ENCODE measurements at places on chromosomes 2 and 18.
A peak's percentile ranks its signal among the peaks of the same experiment; 100 is the strongest.

DNA sequence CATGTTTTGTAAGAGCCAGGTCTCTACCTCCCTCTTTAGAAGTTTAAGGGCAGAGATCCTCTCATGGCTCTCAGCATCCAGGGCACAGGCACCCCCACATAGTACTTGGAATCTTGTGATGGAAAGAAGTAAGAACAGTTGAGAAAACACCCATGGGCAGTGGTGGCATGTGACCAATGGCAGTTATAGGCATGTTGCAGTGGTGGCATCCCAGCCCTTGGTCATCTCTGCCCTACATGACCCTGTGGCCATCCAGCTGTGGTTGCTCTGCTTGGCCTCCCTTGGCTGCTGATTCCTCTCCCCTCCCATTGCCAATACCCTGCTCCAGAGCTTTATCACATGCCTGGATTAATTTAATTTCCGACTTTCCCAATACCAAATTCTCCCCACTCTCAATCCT lies 13.3 kb upstream of the MSH2 start:
- no peak for DNase-seq

GRCh38 chr2:222859786-222860612 lies 837 bp upstream of the ACSL3 start:
- peak; percentile 62 for DNase-seq

DNA sequence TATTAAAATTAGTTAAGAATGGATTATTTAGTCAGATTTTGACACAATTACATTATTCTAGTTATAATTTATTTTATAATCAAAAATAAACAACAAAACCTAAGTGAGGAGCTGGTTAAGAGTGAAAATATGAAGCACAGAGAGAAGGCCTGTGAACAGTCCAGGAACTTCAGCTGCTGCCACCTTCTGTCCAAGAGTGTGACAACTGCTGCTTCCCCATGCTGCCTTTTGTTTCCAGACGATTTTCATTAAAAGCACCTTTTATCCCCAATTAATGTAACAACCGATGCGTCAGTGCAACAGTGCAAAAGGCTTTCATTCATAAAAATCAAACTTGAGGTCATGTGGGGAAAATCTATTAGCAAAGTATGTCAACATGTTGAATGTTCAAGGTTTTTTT lies 363.6 kb downstream of the CTNNA2 start:
- no peak for DNase-seq

GRCh38 chr2:172113617-172114016 lies 10.9 kb upstream of the DLX2 start:
- no peak for DNase-seq

DNA sequence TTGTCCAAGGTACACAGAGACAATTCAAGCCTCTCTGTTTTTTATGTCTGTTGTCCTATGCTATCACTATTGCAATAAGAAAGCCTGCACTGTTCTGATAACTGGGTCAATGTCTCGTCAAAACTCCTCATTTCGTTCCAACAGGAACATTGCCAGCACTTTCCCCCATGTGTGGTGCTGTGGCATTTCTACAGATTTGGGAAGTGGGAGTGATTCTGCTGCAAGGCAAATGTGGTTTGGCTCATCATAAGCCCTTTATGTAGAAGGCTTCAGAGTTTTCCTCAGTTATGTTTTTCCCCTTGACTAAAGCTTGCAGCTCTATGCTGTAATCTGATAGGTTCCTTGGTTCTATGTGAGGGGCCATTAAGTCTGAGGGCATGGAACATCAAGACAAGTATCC lies 324.1 kb upstream of the TCF4 start:
- no peak for DNase-seq

- no peak for DNase-seq
These were observed 111.3 kb upstream of the CREB1 start for GRCh38 chr2:207418419-207418818.

DNA sequence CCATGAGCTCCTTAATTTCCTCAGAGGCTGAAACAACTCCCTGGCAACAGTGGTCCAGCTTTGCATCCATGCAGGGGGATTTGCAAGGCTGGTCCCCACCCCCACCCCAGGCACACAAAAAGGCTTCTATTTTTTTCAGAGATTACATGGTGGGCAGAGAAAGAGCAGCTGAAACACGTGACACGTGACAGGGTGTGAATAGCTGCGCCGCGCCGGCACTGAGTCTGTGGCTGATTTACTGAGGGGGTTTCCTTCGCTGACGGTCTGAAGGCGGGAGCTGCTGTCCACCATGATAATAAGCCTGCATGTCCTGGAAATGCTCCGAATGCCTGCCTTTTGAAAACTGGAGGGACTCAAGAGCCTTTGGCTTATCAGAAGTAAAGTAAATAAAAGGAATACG lies 50.7 kb upstream of the APCDD1 start:
- no peak for DNase-seq

DNA sequence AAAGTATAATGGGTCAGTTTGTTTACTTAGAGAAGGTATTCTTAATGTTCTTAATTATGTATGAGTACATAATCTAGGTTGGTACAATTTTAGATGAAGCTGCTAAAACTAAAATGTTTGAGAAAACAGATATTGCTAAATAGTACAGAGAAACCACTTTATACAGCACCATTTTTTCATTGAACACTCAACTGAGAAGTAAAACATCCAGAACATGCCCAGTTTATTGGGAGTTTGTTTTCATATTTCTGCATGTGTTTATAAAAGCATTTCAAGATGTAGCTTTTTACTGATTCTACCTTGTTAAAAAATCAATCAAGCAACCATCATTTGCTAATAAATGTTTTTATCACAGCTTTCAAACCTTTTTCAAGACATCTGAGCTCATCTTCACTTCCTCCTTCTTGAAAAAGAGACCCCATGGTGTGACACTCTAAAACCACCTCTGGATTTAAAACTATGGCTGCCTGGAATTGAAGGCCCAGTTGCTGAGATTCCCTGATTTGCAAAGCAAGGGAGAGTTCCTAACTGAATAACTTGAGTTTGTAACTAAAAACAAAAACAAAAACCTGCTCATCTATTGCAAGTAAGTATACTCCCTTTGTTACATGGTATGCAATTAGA lies 585.9 kb downstream of the ZEB2 start:
- DNase-seq: no peak

DNA sequence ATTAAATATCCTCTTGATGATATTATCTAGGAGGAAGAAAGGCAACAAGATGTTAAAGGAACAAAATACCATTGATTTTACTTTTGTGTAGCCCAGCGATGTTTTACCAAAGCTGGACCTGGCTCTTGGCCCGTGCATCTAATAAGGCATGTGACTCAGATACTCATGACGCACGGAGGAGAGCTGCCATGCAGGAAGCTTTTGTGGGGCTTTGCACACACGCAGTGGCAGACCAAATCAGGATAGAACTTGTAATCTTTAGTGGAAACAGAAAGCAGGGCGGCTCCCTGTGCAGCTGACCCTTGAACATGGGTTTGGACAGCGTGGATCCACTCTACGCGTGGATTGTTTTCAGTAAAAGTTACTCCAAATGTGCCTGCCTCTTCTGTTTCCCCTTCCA lies 190.0 kb downstream of the NAPG start:
- DNase-seq: no peak

- no peak for DNase-seq
These were observed 94.5 kb upstream of the UPP2 start for GRCh38 chr2:158006961-158007719.

- DNase-seq: no peak
These were observed 101.2 kb downstream of the LTBP1 start for GRCh38 chr2:33047939-33048338.

DNA sequence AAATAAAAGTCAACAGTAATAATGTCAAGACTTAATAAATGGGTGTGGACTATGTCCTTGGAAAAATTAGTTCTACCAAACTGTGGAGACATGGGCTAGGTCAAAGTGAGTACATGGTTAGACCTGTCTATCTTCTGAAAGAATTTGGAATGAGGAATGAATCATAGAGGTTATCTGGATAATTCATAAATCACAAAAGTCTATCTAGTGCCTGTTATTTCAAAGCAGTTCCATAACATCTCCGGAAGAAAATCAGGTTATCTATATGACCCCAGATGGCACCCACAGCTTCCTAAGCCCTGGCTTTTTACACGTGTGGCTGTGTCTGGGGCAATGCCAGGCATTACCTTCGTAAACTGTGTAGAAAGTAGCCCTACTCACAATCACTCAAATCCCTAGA lies 272.0 kb downstream of the ETAA1 start:
- no peak for DNase-seq
